ENCODE measurements at places on chromosomes 6 and 20.
A peak's percentile ranks its signal among the peaks of the same experiment; 100 is the strongest.

- DNase-seq = no peak
These were observed 56.9 kb downstream of the CD164 start for GRCh38 chr6:109325400-109325801.

DNA sequence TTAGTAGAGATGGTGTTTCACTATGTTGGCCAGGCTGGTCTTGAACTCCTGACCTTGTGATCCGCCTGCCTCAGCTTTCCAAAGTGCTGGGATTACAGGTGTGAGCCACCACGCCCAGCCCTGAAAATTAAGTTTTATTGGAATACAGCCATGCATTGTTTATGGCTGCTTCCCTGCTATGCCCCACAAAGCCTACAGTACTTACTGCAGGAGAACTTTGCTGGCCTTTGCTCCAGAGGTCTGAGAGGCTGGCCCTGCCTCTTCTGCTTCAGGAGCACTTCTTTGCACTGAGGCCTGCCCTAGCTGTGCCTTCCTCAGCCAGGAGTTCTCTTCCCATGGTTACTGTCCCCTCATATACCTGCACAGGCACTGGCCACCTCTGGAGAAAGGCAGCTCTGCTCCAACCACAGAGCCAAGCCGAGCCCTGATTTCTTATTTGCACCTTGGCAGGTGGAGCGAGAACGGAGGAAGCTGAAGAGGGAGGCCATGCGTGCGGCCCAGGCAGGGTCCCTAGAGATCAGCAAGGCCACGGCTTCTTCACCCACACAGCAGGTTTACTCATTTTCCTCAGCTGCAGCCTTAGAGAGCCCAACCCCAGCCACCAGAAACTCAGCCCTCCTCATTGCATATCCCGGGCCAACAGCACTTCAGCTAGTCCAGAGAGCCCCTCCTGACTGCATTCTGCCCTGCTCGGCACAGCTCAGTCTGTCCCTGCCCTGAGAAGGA is 20.8 kb downstream of the C20orf173 start:
- no peak for DNase-seq

DNA sequence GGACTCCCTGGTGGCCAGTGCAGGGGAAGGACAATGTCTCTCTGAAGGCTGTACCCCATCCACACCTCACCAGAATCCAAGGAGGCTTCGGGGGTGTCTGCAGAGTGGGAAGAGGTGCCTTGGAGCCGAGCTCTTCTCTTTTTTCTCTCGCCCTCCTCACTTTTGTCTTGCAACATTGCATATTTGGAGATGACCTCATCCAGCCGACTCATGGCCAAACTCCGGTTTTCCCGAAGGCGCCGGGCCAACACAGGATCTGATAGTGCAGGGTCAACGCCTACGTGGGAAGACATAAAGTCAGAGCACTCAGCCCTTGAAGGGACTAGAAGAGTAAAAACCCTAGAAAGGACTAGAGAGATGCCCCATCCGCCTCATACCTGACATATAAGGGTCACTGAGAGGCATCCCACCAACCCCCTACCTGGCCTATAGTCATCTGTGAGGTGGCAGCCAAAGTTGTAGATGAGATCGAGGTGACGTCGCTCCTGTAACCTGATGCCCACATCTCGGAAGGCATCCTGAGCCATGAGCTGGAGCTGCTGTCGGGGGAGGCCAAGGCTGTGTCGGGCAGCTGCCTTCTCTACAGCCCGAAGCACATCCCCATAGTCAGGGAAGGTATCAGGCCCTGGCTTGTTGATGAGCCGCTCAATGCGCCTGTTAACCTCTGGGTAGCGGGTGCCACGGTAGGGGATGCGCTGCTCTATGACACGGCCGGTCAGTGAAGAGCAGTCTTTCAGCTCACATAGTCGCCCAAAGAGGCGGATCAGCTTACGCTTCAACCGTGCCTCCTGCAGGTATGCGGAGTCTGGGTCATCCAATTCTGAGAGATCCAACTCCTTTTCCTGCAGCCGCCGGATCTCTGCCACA is 3.0 kb upstream of the ZBTB22 start:
- DNase-seq = peak; percentile 71

GRCh38 chr6:129416337-129416990 is 293.5 kb downstream of the ARHGAP18 start:
- no peak for DNase-seq

- DNase-seq = no peak
These were observed 20.1 kb downstream of the DHX35 start for GRCh38 chr20:38982291-38982690.

DNA sequence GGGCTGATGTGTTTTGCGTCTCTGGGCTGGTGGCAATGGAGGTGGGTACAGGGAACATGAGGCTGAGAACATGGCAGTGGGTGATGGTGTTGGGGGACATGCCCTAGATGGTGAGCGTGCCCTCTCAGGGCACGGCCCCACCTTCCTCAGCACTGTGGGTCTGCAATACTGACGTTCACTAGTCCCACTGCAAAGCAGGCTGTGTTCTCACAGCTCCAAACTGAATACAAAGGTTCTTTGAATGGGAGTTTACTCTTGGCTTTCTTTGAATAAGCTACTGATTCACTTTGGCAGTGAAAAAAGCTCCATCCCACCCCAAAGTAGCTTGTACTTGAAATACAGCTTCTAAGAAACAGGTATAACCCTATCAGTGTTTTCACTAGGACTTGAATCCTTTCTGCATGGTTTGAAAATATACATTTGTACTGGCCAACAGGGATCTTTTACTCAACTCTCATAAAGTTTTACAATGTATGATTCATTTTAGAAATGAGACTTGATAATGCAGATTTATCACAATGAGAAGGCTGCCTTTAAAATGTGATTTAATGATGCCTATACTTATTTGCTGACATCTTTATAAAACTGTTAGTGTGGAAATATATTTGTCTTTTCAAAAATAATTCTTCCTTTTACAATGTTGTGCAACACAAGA is 400.7 kb downstream of the ZFAND3 start:
- DNase-seq = no peak

DNA sequence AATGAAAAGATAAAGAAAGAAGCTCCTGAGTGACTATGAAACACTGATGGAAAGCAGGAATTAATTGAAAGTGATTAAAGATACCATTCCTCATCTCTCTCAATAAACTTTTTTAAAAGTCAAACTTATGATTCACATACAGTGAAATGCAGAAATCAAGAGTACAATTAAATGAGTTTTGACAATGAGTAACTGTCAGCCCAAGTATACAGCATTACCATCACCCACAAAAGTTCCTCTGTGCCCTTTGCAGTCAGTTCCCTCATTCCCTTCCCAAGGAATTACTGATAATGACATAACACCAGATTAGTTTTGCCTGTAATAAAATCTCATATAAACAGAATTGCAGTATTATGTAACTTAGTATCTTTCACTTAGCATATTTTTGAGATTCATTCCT is 44.5 kb downstream of the ATG5 start:
- peak; percentile 71 for DNase-seq

DNA sequence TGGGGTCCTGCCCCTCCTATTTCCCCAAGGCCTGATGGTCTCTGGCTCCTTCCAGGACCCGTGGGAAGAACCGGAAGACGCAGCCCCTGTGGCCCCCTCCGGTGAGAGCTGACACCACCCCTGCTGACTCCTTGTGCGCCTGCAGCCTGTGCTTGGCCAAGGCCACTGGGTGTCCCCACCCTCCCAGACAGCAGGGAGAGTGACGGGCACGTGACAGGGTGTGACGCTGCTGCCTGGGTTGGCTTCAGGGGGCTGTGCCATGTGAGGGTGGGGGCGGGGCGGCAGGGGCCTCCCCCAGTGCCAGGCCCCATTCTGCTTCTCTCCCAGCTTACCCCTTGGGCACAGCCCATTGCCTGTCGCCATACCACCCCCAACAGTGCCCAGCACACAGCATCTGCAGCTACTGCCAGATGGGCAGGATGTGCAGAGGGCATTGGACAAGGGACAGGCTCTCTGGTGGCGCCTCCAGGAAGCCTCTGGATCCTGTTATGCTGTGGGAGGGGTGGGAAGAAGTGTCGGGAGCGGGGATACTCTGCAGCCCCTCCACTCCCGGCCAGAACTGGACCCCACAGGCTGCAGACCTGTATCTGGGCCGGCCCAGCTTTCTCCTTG is 2.9 kb downstream of the BIRC7 start:
- DNase-seq = no peak

DNA sequence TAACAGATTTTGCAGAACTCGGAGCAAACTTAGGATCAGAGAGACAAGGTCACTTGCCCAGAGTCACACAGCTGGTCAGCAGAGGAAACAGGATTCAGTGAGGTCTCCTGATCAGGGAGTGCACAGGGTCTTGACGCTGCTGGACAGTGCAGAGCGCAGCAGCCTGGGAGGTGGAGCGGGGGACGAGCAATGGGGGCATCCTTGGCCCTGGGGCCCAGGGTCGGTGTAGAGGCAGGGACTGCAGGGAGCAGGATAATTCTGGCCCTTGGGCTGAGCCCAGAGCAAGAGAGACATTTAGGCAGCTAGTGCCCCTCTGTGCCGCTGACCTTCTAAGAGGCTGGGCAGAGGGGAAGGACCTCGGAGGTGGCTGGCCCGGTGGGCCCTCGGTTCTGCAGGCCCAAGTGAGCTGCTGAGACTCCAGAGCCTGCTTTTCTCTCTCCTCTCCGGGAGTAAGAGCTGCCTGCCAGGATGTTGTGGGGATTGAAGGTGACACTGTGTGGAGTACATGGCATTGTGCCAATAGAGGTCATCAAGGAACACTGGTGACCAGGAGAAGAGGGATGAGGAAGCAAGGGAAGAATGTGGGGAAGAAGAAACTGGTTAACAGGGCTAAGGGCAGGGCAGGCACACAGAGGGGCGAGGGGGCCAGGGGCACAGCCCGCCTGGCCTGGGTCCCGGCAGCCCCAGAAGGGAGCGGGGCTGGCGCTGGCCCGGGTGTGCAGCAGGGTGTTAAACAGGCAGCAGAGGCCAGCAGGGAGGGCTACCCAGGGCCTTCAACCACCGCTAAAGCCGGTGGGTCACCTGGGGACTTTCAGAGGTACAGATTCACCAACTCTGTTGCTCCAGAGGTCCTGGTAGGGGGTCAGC is 122.0 kb downstream of the AGPAT4 start:
- DNase-seq = no peak

DNA sequence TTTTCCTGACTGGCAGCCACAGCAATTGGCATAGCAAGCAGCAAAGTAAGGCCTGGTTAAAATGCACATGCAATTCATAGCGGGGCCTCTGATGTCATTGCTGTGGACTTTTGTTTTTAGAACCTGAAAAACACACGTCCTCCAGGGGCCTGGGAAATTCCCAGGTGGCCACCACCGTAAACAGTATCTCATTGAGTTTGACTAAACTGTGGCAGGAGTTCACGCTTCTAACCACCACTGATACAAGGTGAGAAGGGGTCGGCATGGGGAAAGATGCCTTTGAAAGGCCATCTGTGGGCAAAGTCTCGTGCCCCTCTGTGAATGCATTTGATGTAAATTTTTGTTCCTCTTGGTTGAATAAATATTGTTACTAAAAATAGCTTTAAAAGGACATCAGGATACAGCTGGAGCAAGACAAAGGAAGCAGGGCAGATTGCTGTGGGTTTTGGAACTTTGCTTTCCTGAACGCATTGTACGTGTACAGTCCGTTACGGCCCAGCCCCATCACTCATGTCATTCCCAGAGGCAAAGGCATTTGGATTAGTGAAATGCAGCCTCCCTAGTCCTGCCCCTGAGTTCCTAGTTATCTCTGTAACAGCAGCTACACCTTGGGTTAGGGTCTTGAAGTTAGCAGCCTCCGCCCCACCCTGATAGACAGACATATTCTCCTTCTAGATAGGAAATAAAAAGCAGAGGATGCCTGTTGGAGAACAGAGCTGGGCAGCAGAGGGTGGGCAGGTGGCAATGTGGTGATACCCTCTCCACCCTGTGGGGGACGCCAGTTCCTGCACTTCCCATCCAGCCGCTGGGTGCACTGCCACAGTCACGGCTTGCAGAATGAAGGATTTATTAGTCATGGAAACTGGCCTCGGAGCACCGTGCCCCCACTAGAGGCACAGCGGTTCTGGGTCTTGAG is 80.3 kb downstream of the ZDHHC14 start:
- no peak for DNase-seq

GRCh38 chr6:134093007-134093573 is 40.7 kb upstream of the SLC2A12 start:
- no peak for DNase-seq

DNA sequence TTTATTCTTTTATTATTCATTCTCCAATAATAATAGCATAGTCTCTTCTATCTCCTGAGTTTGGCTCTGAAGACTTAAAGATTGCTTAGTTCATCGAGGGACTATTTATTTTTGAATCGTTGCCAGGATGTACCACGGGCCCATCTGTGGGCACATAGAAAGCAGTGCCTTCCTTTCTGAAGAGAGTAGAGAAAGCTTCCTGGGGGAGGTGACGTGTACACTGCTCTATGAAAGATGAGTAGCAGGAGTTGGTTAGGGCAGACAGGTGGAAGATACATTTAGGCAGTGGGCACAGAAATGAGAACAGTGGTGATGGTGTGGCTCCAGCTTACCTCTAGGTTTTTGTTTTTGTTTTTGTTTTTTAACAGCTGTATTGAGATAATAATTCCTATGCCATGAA is 98.4 kb downstream of the CDKAL1 start:
- DNase-seq = no peak

DNA sequence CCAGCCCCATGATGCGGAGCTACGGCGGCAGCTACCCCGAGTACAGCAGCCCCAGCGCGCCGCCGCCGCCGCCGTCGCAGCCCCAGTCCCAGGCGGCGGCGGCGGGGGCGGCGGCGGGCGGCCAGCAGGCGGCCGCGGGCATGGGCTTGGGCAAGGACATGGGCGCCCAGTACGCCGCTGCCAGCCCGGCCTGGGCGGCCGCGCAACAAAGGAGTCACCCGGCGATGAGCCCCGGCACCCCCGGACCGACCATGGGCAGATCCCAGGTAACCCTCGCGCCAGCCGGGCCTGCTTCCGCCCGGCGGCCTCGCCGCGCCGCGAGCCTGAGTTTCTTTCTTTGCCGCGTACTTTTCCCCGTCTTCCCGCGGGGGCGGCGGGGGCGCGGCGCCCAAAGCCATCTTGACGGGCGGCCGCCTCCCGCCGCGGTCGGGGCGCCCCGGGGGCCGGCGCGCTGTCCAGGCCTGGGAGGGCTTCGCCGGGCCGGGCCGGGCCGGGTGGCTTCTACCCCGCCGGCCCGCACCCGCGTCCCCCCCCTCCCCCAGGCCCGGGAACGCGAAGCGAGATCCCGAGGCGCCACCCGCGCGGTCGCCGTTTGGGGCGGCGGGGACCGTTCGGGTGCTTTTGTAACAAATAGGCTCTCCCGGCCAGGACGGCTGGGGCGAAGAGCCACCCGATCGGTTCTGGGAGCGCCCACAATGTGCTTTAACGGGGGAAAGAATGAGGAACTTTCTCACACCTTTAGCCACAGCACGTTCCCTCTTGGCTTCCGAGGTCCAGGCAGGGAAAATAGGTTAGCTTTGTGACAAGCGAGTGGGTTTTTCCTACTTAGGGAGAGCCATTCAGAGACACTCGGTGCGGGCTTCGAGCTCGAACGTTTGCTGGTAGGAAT is 2.3 kb downstream of the ARID1B start:
- DNase-seq = no peak

DNA sequence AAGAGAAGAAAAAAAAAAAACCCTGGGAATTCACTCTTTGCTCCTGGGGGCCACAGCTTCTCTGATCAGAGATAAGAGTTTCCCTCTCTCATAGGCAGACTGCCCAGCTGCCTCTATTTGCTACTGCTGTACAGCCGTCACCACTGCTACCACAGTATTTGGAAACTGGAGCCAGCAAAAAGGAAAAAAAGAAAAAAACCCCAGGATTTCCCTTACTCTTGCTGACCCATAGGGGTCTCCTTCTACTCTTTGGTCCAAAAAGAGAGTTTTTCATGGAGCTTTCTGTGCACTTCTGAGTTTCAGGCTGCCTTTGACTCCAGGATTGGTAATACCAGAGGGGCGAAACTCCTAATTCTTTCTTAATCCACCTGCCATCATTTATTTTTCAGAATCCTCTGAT is 89.7 kb downstream of the MDGA1 start:
- no peak for DNase-seq

All from BJ (cell line).